GM23248 (cell line): ENCODE measurements at places on chromosomes 4 and X. TPM values are rescaled to one million over a fixed set of nuclear protein-coding genes. Genes with fewer than 3 reads are reported as not detected.

PDCL2 gene
- not detected in 2 replicates for total RNA-seq

GRCh38 chr4:134544303-134544770 is 342.7 kb upstream of the PABPC4L start:
- H3K27me3 ChIP-seq, result no peaks in the 10 kb centered on the region
- no peaks in the 10 kb centered on the region for H3K4me1 ChIP-seq
- H3K27ac ChIP-seq, result peak overlapping the region; percentile 14; the same call in 1 of the 2 replicates
- peak; percentile 37 for DNase-seq
- no peak overlapping the region for H3K4me3 ChIP-seq

GRCh38 chr4:113316879-113317278 is 267.4 kb downstream of the ANK2 start:
- H3K4me1 ChIP-seq, result no peaks in the 10 kb centered on the region
- no peak overlapping the region for H3K4me3 ChIP-seq
- no peak overlapping the region for H3K27ac ChIP-seq
- no peaks in the 10 kb centered on the region; the same call in 1 of the 2 replicates for H3K36me3 ChIP-seq
- no peaks in the 10 kb centered on the region for H3K27me3 ChIP-seq
- no peak for DNase-seq

- H3K27me3 ChIP-seq, result peaks cover 26% of the 10 kb centered on the region
- no peak overlapping the region for H3K27ac ChIP-seq
- H3K4me1 ChIP-seq, result no peaks in the 10 kb centered on the region
- no peak overlapping the region for H3K4me3 ChIP-seq
- DNase-seq, result peak; percentile 34
- no peaks in the 10 kb centered on the region for H3K36me3 ChIP-seq
Measured at GRCh38 chr4:121555315-121556107, 141.3 kb downstream of the ANXA5 start.

GRCh38 chr4:25938787-25939186 is 24.8 kb downstream of the SMIM20 start:
- H3K36me3 ChIP-seq, result no peaks in the 10 kb centered on the region
- peak; percentile 94 for DNase-seq
- peak overlapping the region; percentile 56 for H3K27ac ChIP-seq
- peak overlapping the region; percentile 56 for H3K4me3 ChIP-seq
- 0 out of 2 replicates have a peak, but pooled peaks cover 6% of the 10 kb centered on the region for H3K27me3 ChIP-seq
- peaks cover 22% of the 10 kb centered on the region for H3K4me1 ChIP-seq

DNA sequence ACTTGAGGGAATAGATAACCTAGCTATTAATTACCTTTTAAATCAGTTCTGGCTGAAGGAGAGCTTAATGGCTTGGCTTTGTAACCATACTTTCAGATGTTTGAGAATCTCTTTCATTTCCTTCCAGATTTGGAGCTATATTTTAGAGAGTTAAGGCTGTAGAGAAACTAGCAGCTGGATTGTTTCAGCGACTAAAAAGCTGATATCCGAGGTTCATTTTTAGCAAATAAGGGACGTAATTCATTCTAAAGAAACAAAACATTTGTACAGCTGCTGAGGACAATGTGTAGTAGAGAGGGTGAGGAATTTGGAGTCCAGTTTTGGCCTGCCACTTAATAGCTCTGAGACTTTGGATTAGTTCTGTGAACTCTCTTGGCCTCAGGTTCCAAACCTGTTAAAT is 12.2 kb downstream of the OSTC start:
- peaks cover 70% of the 10 kb centered on the region for H3K36me3 ChIP-seq
- H3K27me3 ChIP-seq, result no peaks in the 10 kb centered on the region
- H3K4me3 ChIP-seq, result no peak overlapping the region

GRCh38 chr4:59537246-59537886 is 1662.8 kb upstream of the ADGRL3 start:
- no peak overlapping the region for H3K4me3 ChIP-seq
- H3K4me1 ChIP-seq, result no peaks in the 10 kb centered on the region

DNA sequence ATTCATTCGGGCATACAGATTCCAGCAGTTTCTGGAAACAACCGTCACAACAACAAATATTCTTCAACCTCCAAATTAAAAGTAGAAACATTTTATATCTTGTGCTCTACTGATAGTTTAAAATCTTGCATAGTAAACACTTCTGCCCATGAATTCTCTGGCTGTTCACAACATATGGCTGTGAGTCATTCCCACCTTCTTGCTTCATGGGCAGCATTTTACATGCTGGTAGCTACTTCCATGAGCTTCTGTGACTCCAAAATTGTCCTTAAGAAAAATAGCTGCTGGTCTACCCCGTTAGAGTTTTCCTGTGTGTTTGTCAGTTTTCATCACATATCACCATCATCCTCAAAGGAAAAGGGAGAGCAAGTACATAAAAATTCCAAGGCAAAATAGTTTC is 22.7 kb downstream of the PNPLA4 start:
- H3K27me3 ChIP-seq, result no peaks in the 10 kb centered on the region
- H3K36me3 ChIP-seq, result no peaks in the 10 kb centered on the region
- H3K4me3 ChIP-seq, result no peak overlapping the region
- H3K27ac ChIP-seq, result no peak overlapping the region

- no peak overlapping the region for H3K4me3 ChIP-seq
- no peaks in the 10 kb centered on the region for H3K4me1 ChIP-seq
- DNase-seq, result no peak
Measured at GRCh38 chr4:14924076-14924811, 78.0 kb upstream of the CPEB2 start.
